Esophagus mucosa (tissue), 1 donor: ENCODE measurements at places on chromosomes 2 and 18. TPM values are rescaled to one million over a fixed set of nuclear protein-coding genes. Genes with fewer than 3 reads are reported as not detected.
A peak's percentile ranks its signal among the peaks of the same experiment; 100 is the strongest.

DNA sequence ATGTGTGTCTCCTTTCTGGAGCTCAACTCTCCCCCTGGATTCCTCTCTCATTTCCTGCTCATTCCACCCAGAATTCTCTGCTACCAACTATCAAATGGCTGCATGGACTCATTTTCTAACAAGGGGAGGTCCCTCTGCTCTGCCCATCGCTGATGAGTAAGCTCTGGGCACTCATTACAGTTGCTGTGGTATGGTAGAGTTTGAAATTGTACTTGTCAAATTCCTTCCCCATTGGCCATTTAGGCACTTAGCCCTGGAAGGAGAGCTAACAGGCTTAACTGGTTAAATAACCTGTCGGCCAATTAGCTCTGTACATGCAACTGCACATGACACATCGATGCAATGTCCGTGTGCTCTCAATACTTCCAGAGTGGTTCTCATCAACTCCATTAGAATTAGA is 20.4 kb downstream of the COL6A3 start:
- ATAC-seq: no peak

GRCh38 chr2:144596073-144596871 is 76.4 kb upstream of the ZEB2 start:
- no peak for ATAC-seq

DNA sequence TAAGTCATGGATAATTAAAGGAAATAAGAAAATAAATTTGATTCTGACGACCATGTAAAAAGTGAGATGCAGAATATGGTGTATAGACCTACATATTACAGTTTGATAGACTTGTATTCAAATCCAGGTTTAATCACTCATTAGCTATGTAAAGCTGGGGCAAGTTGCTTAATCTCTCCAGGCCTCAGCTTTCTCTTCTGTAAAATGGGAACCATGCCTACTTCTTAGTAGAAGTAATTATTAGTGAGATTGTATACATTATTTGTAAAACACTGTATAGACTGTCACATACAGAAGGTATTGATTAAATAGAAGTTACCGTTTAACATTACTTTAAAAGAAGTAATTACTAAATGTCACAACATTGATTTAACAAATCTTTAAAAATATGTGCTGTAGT is 392.2 kb downstream of the STK39 start:
- no peak for ATAC-seq

DNA sequence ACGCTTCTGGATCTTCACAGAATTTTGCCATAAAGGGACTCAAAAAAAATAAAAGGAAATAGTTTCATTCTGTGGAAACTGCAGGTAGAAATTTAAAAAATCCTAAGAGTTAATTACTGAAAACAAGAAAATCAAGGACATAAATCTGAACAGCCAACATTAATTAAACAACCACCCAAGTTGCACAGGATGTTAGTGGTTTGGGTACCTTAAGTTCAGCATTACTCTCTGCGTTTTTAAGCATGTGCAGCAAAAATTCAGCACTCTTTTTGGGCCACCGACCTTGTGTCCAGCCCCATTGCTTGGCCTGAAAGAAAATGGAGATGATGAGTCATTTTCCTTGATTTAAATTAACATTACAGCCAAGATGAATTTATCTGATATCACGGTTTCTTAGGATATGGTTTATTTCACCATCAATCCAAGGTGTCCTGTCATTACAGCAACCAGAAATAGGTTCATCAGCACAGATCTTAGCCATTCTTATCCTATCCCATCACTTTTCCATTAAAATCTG is 3.3 kb upstream of the C18orf32 start:
- ATAC-seq: no peak

GRCh38 chr2:173231465-173231864 is 123.2 kb upstream of the CDCA7 start:
- ATAC-seq: no peak

DNA sequence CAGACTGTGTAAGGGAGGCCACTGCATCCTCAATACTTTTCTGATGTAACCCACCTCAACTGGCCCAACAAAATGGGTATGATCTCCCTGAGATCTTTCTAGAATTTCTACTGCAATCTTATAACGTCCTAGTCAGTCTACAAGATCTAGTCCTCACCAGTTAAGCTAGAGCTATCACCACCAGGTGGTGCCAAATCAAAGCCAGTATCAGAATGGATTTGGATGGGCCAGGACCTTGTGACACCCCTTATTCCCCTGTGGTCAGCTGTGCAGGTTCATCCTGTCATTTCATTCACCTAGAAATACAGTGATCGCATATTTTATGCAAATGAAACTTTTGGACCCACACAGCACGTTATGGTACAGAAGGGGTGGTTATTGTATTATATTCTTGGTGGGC is 90.3 kb downstream of the OLA1 start:
- peak; percentile 59 for ATAC-seq

DNA sequence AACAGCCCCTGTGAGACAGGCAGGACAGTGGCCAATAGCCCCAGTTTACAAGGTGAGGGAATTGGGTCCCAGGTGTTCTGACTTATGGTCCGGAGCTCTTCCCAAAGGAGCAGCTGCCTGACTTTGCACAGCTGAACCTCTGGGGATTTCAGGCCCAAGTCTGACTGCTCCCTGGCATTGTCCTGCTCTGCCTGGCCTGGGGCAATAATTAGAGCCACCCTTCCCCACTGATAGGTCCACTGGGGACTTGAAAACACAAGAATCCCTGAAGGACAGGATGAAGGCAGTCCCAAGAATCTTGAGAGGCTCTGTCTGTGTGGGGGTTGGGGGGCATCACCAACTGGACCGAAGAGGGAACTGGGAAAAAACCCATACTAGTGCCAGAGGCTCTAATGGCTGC is 3.7 kb upstream of the FEV start:
- ATAC-seq: no peak

GRCh38 chr2:216690853-216691741 is 4.3 kb downstream of the IGFBP5 start:
- ATAC-seq: no peak

- ATAC-seq: peak; percentile 37
Measured at GRCh38 chr2:893311-893710, 57.3 kb upstream of the SNTG2 start.

- peak; percentile 66 for ATAC-seq
Measured at GRCh38 chr2:136207030-136207623, 89.2 kb upstream of the CXCR4 start.

DNA sequence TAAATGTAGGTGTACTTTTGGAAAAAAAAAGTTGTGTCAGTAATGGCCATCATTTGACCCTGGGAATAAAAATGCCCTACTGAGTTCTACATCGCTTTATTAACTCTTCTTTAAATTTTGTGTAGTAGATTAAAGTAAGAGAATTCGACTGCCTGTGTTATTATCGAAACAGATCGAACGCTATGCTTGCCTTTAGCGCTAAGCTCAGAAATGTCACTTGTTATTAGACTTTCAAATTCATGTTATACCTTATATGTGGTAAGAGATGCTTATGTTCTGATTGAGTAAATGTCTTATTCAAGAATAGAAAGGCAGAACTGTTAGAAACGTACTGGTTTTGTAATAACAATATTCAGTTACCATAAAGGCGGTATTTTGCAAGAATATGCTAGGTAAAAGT is 1.4 kb downstream of the UGP2 start:
- no peak for ATAC-seq

- peak; percentile 82 for ATAC-seq
Measured at GRCh38 chr2:233443511-233444183, 89.4 kb downstream of the DGKD start.

DNA sequence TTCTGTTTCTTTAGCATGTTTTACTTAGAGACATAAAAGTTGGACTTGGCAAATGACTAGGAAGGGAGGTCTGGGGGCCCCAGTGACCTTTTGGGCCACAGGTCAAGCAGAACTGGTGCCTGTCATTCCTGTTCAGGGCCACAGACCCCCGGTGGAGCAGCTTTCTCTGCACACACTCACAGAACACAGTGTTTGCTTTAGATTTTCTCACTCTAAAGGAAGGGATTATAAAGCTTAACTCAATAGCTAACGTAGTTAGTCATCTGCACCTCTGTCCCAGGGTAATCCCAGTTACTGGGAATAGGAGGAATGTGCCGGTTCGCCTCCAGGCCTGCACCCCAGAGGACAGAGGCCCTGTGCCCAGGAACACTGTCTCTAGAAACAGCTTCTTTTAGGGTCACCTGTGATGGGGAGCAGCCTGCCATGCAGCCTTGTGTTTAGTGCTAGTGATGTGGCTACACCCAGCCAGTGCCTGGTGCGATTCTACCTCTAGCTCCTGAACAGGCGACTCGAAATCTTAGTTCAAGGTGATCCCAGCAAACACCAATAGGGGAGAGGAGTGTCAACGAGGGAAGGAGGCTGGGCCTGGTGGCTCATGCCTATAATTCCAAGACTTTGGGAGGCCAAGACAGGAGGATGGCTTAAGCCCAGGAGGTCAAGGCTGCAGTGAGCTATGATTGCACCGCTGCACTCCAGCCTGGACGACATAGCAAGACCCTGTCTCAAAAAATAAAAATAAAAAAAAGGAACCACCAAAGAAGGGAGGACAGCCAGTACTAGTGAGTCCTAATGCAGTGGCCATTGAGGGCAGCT is 11.6 kb downstream of the SPATA3 start:
- ATAC-seq: peak; percentile 88

DNA sequence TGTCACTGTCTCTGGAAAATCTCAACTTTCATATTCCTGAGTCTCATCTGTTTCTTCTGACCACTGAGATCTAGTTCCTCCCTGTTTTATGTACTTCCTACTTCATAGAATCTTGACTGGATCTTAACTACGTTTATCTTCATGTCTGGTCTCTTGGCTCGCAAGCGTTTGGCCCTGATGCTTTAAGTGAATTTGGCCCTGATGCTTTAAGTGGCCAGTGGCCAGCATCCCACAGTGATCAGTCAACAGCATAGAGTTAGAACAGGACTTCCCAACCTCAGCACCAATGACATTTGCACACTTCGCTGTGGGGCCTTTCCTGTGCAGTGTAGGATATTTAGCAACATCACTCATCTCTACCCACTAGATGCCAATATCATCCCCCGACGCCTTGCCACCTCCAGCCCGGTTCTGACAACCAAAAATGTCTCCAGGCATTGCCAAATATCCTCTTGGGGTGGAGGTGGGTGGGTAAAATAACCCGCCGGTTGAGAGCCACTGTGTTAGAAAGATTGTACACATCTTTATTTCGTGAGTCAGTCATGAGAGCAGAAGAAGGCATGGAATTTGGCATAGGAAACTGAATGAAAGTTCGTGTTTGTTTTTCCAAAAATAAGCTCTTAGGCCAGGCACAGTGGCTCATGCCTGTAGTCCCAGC is 12.2 kb downstream of the TM4SF20 start:
- no peak for ATAC-seq

DNA sequence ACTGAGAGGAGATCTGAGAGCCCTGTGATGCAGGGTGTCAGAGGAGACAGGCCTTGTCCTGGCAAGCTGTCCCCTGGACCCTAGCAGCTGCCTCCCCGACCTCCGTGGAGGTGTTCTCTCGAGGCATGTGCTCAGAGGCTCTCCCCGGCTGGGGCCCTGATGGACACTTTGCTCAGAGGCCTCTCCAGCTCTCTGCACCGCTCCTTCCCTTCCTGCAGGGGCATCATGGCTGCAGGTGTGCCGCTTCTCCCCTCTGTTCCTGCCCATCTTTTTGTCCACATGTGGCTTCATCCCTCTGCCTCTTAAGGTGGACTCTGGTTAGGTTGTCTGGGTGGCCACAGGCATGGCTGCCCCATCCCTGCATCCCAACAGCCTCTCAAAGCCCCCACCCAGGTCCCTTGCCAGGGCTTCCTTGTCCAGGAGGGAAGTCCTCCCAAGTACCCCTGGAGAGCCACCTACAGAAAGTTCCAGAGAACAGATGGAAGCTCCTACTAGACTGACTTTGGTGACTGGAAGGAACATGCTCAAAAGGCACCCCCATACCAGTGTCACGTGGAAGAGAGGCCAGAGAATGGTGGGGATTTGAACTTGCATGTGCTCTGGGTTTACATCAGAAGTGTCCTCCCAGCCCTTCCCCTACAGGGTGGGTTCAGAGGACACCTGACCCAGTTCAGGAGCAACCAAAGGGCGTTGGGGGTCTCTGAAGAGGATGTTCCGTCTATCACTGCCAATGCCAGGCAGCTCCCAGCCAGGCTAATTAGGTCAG is 120.4 kb downstream of the KLHL29 start:
- no peak for ATAC-seq

DNA sequence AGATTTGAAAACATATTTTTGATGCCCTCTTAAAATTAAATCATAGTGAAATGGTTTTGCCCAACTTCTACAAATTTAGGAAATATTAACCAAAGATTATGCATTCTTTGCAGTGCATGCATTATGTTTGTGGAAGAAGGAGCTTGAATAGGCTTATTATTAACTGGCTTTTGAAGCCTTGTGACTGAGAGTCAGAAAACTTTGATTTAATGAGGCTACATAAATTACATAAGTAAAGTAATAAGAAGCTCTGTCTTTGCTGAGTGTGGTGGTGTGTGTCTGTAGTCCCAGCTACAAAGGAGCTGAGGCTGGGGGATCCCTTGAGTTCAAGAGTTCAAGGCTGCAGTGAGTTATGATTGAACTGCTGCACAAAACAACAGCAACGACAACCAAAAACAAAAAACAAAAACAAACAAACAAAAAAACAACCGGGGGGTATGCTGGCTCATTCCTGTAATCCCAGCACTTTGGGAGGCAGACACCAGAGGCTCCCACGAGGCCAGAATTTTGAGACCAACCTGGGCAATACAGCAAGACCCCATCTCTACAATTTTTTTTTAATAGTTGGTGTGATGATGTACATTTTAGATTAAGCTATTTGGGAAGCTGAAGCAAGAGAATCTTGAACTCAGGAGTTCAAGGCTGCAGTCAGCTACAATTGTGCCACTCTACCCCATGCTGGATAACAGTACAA is 57.0 kb upstream of the LRRTM4 start:
- ATAC-seq: no peak

GRCh38 chr2:53787614-53788289 is 908 bp downstream of the ERLEC1 start:
- peak; percentile 7 for ATAC-seq

- ATAC-seq: no peak
Measured at GRCh38 chr2:59312967-59313940, 1072.1 kb upstream of the FANCL start.

DNA sequence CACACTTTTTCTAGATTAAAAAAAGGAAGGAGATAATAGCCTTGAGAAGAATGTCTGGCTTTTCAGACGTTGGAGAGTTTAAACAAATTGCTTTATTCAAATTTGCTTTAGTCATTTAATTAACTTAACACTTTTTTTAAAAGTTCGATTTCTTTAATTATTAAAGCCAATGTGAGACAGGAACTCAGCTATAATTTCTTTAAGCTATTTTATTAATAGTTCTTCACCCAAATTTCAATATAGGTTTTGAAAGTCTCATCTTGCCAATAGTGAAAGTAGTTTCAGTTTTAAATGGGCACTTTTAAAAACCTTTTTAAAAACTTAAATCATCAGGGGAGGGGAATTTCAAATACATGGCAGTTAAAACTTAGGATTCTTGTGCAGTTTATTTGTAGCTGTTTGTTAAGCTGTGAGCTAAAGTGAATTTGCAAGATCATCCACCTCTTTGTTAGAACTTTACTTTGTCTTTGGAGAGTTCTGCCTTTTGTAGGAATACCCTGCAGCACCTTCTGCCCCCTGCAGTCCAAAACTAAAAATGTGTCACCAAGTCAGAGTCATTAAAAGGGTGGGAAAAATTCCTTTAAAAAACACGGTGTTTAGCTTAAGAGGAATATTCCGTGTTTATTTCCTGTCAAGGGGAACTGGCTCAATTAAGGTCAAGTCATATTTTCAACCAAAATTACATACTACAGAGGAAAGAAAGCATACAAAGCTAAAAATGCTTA is 4.6 kb downstream of the TGIF1 start:
- no peak for ATAC-seq

GCG gene
- total RNA-seq: not detected

COL4A4 gene
- 0.24 TPM for total RNA-seq

FRZB gene
- 0.32 TPM for total RNA-seq

CCDC148 gene
- 0.32 TPM for total RNA-seq

TUBA4B gene
- total RNA-seq: not detected

SERPINB4 gene
- total RNA-seq: 418 TPM
